ENCODE measurements at places on chromosomes 13 and 19. TPM values are rescaled to one million over a fixed set of nuclear protein-coding genes. Genes with fewer than 3 reads are reported as not detected.

Gene CCL25
- not detected for total RNA-seq

Gene CERS4
- 5.8 TPM for total RNA-seq

Gene ALOX5AP
- total RNA-seq: 0.85 TPM

Gene PRODH2
- total RNA-seq: not detected

Gene ZNF146
- total RNA-seq: 184 TPM

Gene TMEM150B
- not detected for total RNA-seq

Gene NLRP9
- total RNA-seq: not detected

Gene DPF1
- total RNA-seq: under 0.01 TPM

Gene DLL3
- total RNA-seq: 0.34 TPM

Gene ERFL
- 0.14 TPM for total RNA-seq

Gene ENOX1
- 1.5 TPM for total RNA-seq

Gene KLK2
- not detected for total RNA-seq

Gene DCLK1
- total RNA-seq: under 0.01 TPM

Gene CD177
- 0.85 TPM for total RNA-seq

Gene APOC1
- not detected for total RNA-seq

Gene ZNF541
- total RNA-seq: under 0.01 TPM

Gene BRME1
- total RNA-seq: 0.68 TPM

Gene PPP1R15A
- total RNA-seq: 194 TPM

Gene PPFIA3
- 2.5 TPM for total RNA-seq

Gene RASIP1
- 0.71 TPM for total RNA-seq

Gene IZUMO4
- total RNA-seq: 2.4 TPM

Gene C19orf81
- 0.68 TPM for total RNA-seq

Gene HS6ST3
- total RNA-seq: under 0.01 TPM

Gene ERICH6B
- total RNA-seq: not detected

Measured in nasal cavity respiratory epithelium epithelial cell of viscerocranial mucosa (primary cell).